ENCODE measurements at places on chromosomes 3 and 15. TPM values are rescaled to one million over a fixed set of nuclear protein-coding genes. Genes with fewer than 3 reads are reported as not detected.

FBXW12 gene
- total RNA-seq, result not detected

DNA sequence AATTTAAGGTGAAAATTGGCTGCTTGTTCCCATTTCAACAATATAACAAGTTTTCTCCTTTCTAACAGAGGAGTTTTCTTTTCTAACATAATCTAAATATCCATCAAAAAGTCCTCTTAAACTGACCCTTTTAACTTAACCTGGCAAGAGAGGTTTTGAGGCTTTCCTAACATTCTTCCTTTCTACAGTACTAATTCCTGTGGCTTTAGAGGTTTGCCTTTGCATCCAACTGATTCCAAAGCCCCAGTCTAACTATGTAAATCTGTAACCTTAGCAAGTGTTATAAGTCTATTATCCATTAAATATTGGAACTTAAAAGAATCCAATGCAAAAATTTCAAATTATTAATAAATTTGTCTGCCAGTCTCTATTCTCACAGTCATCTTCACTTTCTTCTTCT lies 134.1 kb downstream of the ISL2 start:
- no peak for DNase-seq

GRCh38 chr3:64038253-64038767 lies 15.0 kb upstream of the PSMD6 start:
- no peak for DNase-seq

DNA sequence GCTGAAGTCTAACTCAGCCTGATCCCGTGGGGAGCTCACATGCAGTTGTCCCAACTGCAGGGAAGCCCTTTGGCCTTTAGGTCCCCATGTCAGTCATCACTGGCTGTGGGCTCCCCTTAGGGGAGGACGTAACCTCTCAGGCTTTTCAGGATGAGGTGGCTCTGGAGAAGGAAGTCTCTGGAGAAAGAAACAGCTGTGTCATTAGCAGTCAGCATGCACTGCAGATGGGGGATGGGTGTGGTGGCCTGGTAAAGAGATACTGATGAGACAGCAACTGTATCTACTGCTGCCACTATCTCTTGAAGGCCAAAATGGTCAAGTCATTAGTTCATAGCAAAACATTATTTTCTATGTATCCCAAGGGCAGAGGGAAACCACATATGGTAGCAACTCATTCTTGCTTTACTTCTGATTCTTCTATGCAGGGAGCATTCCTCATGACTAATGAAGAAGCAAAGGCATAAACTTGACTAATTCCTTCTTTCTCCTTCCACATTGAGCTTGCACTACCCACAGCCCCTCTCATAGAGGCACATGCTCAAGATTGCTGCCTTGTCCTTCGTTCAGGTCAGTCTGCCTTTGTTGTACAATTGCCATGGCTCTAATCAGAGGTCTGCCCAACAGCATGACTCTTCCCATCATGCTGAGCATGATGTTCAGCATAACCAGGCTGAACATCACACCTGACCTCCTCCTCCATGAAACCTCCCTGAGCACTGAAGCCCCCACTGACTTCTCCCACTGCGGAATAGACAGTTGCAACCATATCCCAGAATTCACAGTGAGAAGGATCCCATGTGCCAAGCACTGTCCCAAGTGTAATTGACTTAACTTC lies 47.8 kb upstream of the TMEM158 start:
- DNase-seq, result no peak

DNA sequence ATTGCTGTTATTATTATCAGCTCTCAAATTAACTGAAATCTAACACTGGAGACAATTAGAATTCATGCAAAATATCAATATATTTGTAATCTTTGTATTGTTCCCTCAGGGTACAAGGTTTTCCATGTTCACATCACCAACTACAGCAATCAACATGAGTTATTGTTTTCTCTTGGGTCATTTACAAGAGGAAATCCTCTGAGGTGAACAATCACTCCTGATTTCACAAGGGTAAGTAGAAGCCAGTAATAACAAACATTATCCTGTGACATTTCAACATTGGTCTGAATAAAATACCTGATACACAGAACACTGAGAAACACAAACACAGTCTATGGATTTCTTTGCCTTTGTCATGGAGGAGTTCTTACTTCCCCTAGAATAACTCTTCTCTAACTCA lies 174.0 kb downstream of the SUCNR1 start:
- peak; percentile 79 for DNase-seq

DNA sequence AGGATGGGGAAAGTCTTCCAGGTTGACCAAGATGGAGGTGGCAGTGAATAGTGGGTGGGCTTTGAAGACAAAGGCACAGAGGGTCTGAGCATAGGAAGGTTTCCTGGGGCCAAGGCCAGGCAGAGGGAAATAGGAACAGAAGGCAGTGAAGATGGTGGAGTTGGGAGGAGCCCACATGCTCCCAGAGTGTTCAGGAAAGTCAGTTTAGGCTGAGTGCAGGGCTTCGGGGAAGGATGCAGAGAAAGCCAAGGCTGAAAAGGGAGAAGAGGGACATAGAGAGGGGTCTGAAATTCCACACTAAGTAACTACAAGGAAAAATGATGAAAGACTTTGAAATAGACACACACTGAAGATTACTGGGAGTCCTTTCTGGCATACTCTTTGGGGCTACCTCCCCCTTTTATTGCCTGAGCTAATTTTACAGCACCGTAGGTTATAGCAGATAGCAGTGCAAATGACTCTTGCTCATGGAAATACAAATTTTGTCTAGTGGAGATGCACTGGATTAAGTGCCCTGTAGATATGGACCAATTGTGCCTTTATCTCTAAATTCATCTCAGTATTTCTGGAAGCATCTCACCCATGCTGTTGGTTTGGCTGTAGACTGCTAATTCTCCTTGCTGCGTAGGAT lies 3.8 kb downstream of the CX3CR1 start:
- DNase-seq, result no peak

TRPM1 gene
- 0.25 TPM for total RNA-seq

FEZF2 gene
- total RNA-seq, result not detected

DNA sequence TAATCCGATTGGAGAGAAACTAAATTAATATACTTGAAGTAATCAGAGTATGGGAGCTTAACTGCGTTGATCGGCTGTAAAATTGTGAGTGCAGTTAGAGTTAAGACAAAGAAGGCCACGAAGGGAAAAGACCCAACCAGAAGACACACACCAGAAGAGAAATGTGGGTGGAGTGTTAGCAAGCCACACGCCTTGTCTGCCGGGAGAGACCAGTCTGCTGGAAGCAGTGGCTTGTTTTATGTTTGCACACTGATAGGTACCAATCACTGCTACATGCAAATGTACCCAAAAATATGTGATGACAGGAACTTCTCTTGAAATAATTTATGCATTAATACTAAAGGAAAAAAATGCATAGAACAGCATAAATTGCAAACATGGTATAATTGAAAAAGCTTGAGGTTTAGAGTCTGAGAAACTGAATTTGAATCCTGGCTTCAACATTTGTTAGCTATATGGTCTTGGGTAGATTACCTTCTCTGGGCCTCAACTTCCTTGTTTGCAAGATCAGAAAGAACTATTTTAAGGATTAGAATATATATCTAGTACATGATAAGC lies 23.1 kb downstream of the EEFSEC start:
- no peak for DNase-seq

WNT7A gene
- not detected for total RNA-seq

DNA sequence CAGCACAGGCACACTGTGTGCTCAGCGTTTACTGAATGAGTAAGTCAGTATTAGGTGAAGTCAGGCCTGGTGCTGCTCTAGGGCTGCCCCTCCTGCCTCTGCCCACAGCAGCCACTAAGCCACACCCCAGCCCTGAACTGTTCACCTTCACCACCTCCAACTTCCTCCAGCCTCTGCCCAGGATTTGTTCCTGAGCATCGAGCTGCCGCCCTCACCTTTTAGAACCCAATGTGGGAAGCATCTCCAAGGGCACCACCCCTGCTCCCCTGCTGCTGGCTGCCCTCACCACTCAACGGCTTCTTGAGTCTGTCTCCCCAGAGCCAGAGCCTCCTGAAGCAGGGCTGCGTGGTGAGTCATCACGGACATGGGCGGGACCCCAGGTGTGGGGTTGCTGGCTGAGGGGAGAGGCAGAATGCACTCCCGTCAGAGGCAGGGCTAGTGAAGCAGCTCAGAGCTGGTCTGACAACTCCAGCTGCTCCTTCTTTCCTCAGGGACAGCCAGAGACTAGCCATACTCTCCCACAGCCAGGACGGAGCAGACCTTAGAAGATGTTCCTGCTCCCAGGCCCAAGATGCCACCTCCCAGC lies 5.8 kb downstream of the HYAL2 start:
- no peak for DNase-seq

DNA sequence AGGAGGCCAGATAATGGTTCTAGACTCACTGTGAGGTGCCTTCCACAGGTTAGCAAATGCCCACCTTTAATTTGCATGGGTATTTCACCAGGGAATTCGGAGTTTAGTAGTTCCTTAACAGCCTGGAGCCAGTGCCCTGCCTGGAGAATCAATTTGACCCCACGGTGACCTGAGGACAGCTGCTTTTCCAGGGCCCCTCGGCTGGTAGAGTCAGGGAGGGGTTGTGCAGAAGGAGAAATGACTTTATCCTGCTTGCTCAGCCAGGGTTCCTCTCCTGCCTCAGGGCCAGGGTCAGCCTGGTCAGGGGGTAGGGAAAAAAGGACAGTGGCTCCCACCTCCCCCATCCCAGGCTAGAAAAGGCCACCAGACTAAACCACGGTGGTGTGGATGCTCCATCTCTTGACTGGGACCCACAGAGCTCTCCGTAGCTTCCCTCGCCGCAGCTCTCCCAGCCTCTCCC lies 12.0 kb downstream of the DLL4 start:
- DNase-seq, result no peak

DNA sequence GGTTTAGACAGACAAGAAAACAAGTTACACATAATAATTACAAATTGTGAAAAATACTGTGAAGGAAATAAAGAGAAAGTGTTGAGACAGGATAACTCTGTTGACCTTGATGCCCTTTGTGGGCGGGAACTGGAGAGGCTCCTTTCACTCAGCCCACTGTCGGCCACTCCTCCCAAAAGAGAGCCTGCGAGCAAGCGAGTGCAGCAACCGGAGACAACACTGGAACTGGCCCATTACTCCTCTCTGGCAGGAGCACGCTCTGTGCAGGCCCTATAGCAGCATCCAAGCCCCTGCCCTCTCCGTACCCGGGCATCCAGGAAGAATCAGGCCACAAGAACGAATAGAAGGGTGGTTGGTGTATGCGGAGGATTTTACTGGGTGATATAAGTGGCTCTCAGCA lies 16.2 kb upstream of the DUT start:
- DNase-seq, result no peak

All from pulmonary artery endothelial cell (primary cell).